Neuronal stem cell (in vitro differentiated cells): ENCODE measurements at places on chromosomes 1 and 21.

GRCh38 chr1:10687782-10688408 lies 108.6 kb downstream of the CASZ1 start:
- H3K36me3 ChIP-seq = no peaks in the 10 kb centered on the region
- DNase-seq = no peak
- peaks cover 26% of the 10 kb centered on the region for H3K4me1 ChIP-seq
- H3K4me3 ChIP-seq = no peak overlapping the region

DNA sequence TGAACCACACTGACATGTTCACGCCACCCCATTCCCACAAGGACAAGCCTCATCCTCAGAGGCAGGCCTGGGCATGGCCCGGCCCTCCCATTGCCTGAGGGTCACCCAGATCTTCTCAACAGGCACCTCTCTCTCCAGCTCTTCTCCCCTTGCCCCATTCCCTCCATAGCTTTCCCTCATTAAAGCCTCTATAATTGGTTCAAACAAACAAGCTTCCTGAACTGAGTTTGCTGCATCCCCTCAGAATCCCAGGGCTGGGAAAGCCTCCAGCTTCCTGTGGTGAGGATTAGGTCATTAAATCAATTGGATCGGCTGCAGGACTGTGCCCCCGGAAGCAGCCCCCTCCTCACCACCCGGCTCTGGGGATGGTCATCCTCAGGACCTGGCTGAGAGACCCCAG lies 18.9 kb downstream of the CTNNBIP1 start:
- H3K27me3 ChIP-seq = no peaks in the 10 kb centered on the region
- peak overlapping the region; percentile 97 for H3K27ac ChIP-seq
- peaks cover 38% of the 10 kb centered on the region for H3K4me1 ChIP-seq
- DNase-seq = no peak

DNA sequence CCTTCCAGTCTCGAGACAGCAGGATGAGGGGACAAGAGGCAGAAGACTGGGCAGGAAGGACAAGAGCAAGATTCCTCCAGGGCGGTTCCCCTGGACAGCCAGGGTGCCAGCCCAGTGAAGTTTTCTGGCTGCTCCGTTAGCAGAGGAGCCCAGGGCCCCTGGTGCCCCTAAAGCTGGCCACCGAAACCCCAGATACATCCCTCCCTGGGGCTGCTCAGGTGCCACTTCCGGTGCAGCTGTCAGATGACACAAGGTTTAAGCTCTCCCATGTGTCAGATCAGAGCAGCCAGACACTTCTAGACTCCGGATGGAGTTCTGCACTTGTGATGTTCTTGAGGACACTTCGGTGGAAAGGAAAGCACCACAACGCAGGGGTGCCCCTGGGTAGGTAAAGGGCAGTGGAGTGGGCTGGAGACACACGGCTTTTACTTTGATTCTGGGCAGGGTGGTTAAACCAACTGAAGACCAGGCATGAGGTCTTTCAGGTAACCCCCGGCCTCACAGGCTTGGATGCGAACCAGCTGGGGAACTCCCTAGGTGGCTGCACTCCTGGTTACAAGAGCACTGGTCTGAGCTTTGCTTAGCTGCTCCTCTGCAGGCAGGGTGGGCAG lies 85.7 kb downstream of the ITPKB start:
- H3K27ac ChIP-seq = peak overlapping the region; percentile 97
- peaks cover 48% of the 10 kb centered on the region for H3K4me1 ChIP-seq
- no peak for DNase-seq
- peaks cover 4% of the 10 kb centered on the region for H3K36me3 ChIP-seq

DNA sequence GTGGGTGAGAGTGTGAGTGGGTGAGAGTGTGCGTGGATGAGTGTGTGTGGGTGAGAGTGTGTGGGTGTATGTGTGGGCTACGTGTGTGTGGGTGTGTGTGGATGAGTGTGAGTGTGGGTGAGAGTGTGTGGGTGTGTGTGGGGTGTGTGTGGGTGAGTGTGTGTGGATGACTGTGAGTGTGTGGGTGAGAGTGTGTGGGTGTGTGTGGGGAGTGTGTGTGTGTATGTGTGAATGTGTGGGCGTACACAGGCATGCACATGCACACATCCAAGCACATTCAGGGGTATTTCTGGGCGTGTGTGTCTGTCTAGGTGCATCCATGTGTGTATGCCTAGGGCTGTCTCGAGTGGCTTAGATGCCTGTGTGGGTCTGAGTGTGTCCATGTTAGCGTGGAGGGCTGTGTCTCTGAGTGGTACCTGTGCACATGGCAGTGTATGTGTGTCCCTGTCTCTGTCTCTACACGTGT lies 14.0 kb downstream of the SDC3 start:
- no peak for DNase-seq
- no peaks in the 10 kb centered on the region for H3K36me3 ChIP-seq
- H3K27ac ChIP-seq = peak overlapping the region; percentile 74
- peaks cover 37% of the 10 kb centered on the region for H3K4me1 ChIP-seq
- H3K27me3 ChIP-seq = no peaks in the 10 kb centered on the region
- no peak overlapping the region for H3K4me3 ChIP-seq

DNA sequence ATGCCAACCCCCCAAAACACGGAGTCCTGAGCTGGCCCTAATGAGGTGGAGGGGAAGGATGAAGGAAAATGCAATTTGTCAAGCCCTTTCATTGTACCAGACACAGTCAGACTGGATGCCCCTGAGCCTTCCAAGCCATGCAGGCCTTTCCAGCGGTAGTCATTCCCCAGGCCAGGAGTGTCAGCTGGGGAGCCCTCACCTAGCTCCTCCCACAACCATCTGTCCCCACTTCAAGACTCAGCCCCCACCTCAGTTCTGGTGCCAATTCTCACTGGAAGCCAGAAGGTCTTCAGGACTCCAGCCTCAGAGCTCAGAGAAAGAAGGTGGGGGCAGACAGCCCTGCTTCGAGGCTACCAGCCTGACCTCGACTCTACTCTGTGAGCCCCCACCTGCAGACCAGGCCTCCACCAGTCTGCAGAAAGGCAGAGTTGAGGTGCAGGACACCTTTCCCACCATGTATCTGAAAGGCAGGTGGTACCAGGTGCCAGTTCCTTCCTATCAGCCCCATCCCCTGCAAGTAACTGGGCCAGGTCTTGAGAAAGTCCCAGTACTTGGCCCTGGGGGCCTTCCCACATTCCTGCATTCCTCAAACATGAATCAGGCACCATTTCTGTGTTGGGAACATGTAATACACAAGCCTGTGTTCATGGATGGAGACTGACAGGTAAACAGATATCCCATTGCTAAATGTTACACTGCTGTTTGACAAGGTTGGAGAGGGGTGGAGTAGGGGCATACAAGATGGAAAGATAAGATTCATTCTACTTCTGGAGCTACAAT lies 180.6 kb upstream of the EDN2 start:
- DNase-seq = no peak
- no peaks in the 10 kb centered on the region for H3K36me3 ChIP-seq
- H3K4me1 ChIP-seq = peaks cover 10% of the 10 kb centered on the region
- peaks cover 7% of the 10 kb centered on the region for H3K27me3 ChIP-seq
- no peak overlapping the region for H3K4me3 ChIP-seq
- no peak overlapping the region for H3K27ac ChIP-seq

GRCh38 chr1:203531063-203531462 lies 37.1 kb downstream of the OPTC start:
- H3K27me3 ChIP-seq = no peaks in the 10 kb centered on the region
- no peaks in the 10 kb centered on the region for H3K36me3 ChIP-seq
- H3K27ac ChIP-seq = no peak overlapping the region
- DNase-seq = no peak
- peaks cover 5% of the 10 kb centered on the region for H3K4me1 ChIP-seq

DNA sequence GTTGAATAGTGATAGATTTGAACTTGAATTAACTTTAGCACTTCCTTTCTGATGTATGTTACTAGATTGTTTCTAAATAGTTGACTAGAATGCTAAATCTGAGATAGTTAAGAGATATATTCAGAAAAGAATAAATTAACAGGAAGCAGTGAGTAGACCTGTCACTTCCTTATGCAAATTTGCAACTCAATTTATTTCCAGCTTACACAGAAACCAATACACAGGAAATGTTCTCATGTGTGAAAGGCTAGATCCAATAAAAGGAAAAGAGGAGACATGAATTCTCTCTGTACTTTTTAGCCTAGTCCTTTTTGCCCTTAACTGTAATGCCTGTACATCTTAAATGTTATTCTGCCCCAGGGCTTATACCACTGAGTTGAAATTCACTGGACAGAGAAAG lies 522.3 kb downstream of the COL11A1 start:
- H3K27ac ChIP-seq = no peak overlapping the region
- no peaks in the 10 kb centered on the region for H3K36me3 ChIP-seq
- no peak overlapping the region for H3K4me3 ChIP-seq
- H3K27me3 ChIP-seq = no peaks in the 10 kb centered on the region

DNA sequence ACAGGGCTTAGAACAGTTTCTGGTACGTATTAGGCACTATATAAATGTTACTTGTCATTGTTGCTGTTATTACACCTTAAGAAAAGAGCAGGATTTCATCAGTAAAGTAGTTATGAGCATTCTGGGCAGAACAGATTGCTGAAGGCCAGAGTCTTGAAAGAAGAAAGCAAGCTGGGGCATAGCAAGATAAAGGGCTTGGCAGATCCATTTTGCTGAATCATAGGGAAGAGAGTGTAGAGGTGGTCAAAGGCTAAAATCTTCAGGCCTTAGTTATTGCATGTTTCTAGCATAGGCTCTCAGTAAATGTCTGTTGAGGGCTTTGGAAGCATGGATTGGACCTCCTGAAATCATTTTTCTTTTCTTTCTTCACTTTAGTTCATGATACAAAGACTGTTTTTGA lies 67.5 kb downstream of the PLA2G4A start:
- no peak overlapping the region for H3K4me3 ChIP-seq
- H3K36me3 ChIP-seq = no peaks in the 10 kb centered on the region
- H3K27ac ChIP-seq = no peak overlapping the region
- DNase-seq = no peak
- H3K4me1 ChIP-seq = no peaks in the 10 kb centered on the region
- H3K27me3 ChIP-seq = no peaks in the 10 kb centered on the region
